Suppressor macrophage treated with lipopolysaccharide for 1 hour (primary cell): ENCODE measurements at places on chromosomes 5 and 9.
A peak's percentile ranks its signal among the peaks of the same experiment; 100 is the strongest.

DNA sequence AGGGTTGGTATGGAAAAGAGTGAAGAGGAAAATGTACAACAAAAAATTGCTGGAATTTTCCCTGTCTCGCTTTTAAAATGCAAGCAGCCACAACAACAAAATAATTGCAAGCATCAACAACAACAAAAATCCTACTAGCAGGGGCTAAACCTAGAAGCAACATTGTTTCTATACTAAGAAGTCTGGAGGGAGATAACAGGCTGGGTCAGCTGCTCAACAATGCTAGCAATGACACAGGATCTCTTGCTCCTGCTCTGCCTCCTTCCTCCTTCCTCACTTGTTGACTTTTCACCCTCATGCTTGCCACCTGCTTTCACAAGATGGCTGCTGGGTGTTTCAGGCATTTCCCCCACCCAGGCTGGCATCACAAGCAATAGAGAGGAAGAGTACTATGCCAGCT lies 7.6 kb upstream of the AOPEP start:
- no peak for DNase-seq

DNA sequence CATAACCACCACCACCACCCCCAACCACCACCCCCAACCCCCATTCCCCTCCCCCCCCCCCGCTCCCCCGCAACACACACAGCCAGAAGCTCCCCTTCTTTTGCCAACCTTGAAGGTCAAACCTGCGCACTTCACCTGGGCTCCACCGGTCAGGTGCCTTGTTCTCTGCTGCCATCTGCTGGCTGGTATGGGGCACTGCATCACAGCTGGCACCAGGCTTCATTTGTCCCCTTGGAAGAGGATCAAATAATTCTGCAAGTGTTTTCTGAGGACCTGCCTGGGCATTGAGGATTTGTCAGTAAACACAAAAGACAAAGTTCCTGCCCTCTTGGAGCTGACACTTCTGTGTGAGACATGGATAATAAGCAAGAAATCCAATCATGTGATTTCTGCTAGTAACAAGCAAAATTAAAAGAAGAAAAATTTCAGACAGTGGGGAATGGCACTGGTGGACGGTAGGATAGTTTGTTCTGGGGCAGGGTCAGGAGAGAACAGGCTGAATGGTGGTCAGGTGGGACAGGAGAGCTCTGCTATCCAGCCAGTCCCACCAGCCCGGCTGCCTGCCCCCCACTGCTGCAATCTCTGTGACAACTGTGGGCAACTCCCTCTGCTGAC lies 55.6 kb upstream of the LMX1B start:
- peak; percentile 56 for DNase-seq

- DNase-seq: no peak
These were observed 10.1 kb downstream of the TMEM252 start for GRCh38 chr9:68530618-68531017.

- DNase-seq: no peak
These were observed 134.3 kb upstream of the CDH9 start for GRCh38 chr5:27172693-27173092.

GRCh38 chr5:61123145-61123544 lies 39.1 kb downstream of the SMIM15 start:
- no peak for DNase-seq

DNA sequence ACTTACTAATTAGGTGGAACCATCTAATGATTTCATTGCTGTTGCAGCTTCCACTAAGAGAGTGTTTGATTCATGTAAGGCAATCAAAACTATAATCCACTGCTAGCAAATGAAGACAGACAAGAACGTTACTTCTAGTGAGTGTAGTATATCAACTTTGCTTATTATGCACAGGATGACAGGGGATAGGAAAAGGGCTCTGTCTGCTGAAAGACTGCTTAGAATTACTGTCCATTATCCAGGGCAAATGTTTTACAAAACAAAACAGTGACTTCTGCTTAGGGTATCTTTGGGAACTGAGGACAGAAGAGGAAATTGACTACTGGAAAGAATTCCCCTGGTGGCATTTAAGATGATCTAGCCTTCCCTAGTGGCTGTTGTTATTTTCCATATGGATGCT lies 40.2 kb downstream of the PLPPR1 start:
- DNase-seq: no peak

DNA sequence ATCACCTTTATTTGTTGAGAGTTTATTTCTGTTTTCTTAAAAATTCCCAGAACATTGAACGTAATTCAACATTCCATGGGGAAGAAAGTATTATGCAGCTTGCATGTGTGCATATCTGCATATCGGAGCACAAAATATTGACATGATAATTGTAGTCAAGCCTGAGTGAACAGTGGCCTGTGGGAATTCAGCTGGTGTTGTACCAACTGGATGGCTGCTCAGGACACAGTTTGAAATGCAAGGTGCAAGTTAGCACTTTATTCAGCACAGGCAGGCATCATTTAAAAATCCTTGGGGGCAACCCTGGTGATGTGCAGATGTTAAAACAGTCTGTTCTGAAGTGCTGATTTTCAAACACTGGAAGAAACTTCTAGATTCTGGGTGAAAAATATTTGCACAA lies 82.4 kb downstream of the CNTLN start:
- DNase-seq: no peak

DNA sequence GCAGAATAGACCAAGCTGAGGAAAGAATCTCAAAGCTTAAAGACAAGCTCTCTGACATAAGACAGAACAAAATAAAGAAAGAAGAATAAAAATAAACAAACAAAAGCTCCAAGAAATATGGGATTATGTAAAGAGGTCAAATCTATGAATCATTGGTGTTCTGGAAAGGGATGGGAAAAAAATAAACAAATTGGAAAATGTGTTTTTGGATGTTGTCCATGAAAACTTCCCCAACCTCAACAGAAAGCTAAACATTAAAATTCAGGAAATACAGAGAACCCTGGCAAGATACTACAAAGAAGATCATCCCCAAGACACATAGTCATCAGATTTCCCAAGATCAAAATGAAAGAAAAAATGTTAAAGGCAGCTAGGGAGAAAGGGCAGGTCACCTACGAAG lies 662.0 kb upstream of the CDH18 start:
- no peak for DNase-seq

DNA sequence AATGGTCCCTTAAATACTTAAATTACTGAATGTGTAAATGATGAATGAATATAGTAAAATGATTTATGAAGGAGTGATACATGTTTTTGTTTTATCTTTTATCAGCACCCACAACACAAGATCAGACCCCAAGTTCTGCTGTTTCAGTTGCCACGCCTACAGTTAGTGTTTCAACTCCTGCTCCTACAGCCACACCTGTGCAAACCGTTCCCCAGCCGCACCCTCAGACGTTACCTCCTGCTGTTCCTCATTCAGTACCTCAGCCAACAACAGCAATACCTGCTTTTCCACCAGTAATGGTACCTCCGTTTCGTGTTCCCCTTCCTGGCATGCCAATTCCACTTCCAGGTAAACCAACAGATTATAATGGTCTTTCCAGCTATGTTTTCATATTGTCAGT lies 16.3 kb downstream of the TCERG1 start:
- no peak for DNase-seq

- no peak for DNase-seq
These were observed 23.6 kb upstream of the SARDH start for GRCh38 chr9:133761641-133762248.
